ENCODE measurements at places on chromosomes 1 and 21.

DNA sequence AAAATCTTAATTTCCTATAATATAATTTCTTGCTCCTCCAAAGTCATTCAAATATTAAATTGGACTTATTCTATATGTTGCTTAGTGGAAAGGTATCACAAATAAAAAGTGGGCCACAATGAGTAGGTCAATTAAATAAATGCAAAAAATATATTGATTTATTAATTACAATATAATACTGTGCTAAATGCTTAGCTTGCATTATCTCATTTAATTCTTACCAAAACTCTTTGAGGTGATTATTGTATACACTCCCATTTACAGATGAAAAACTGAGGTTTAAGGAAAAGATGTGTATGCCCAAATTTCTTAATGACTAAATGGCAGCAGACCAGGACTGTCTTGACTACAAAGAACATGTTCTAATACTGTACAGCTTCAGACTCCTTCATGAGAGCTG lies 325.3 kb upstream of the SGIP1 start:
- DNase-seq = no peak

DNA sequence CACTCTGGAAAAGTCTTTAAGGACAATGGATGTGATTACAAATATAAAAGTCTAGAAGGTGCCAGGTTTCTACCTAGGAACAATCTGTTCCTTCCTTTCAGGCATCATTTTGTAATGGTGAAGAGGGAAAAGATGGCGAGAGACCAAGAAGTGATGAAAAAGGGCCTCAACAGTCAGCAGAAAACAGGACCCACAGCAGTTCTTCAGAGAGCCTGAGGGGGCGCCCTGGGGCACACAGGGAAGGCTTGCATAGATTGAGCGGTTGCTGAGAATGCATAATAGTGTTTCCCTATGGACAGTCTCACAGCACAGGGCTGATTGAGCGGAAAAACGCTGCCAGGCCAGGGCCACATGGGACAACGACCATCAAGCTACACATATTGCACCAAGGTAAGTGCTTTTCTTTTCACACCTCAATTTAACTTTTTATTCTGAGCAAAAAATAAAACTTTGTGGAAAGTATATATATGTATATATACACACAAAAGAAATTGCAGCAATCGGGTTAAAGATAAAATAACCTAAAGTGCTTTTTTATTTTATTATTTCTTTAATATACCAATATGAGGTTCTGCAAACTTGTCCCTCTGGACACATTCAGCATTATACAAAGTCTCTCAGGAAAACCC lies 3.1 kb upstream of the YRDC start:
- DNase-seq = peak; percentile 26

- DNase-seq = no peak
Observed at GRCh38 chr1:175373786-175374623, 181.4 kb upstream of the KIAA0040 start.

DNA sequence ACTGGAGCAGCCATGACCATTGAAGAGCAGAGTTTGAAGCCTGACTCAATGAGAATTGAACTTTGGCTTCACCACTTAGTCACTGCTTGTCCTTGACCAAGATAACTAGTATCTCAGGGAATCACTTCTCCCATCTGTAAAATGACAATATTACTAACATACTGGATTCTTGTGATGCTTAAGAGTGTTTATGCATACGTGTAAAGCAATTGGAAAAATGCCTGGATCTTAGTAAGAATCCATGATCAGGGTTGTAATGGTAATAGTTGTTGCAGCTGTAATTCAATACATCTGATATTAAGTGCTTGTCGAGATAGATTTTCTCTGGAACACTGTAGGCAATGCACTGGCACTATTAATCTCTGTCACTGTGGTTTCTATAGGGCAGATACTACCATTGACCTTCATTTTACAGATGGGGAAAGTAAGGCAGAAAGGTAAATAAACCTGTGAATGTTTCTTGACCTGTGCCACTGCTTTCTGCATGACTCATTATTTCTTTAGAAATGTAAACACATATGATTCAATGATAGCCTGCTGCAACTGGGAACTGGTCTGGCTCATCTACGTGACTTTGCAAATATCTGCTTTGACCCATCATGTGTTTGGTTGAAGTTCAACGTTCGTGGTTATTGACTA lies 662.5 kb downstream of the PLA2G4A start:
- DNase-seq = no peak

- DNase-seq = no peak
Observed at GRCh38 chr1:173527151-173527826, 50.2 kb downstream of the PRDX6 start.

GRCh38 chr1:3170561-3171453 lies 101.8 kb downstream of the PRDM16 start:
- DNase-seq = no peak

GRCh38 chr1:94579876-94580294 lies 38.3 kb upstream of the F3 start:
- no peak for DNase-seq

GRCh38 chr1:112093372-112093694 lies 103.9 kb upstream of the KCND3 start:
- DNase-seq = no peak

GRCh38 chr1:116159177-116159576 lies 48.0 kb downstream of the MAB21L3 start:
- DNase-seq = no peak

DNA sequence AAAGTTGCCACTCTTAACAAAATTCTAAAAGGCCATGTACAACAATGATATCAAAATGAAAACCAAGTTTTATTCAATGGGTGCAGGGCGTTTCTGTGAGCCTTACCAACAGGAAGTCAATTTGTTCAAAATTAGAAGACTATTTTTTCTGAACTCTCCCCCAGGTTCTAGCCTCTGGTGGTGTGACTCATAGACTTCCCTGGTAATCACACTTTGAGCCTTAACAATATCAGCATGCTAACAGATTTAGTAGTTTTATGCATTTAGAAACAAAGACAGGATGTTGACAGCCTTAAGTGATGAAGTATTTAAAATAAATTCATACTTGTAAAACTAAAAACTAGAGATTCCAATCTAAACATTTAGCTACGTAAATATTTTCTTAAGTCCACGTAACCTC lies 88.4 kb downstream of the LRRC8C start:
- DNase-seq = no peak

GRCh38 chr1:39726600-39726999 lies 12.1 kb upstream of the PPIE start:
- no peak for DNase-seq

DNA sequence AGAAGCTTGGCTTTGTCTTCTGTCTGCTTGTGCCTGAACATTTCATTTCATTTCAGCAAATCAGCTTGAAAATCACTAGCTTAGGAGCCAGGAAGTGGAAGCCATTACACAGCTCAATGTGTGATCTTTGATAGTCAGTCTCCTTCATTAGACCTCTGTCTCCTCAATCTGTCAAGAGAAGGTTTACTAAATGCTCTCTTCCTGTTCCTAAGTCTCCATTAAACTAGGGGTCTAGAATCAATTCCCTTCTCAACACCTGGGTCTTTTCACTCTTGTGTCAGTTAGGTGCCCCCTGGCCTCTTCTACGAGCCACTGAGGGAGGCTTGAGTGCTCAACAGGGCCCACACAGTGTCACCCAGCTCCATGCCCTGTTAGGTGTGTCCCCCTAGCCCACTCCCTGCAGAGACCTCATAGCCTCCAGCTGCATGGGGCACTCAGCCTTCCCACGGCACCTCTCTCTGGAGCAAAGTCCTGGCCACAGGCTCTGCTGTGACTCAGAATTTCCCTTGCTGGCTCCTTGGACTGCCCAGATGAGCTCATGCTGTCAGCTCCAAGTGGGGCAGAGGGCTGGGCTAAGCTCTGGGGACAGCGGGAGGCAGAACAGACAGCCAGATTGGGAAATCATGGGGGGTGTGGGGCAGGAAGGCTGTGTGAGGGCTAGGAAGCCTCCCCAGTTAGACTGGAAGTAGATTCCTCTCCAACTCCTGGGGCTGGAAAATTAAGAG lies 115.7 kb upstream of the IPO9 start:
- DNase-seq = no peak

DNA sequence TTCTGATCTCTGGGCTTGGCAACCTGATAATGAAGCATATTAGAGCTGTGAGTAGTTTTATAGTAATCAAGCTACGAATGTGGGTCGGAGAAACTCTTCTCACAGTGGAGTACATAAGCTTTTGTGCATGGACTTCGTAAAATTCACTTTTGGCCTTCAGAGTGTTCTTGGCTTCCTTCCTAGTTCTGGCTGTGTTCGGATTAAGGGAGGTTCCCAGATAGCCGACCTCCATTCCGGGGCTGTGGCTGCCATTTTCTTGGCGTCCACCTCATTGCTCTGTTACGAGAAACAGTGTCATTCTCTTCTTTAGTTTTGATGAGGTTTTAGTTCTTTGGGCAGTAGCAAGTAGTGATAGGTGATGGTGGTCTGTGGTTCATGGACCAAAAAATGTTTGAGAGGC lies 26.3 kb downstream of the CAMTA1 start:
- DNase-seq = no peak

- no peak for DNase-seq
Observed at GRCh38 chr1:164609089-164609488, 50.1 kb downstream of the PBX1 start.

- no peak for DNase-seq
Observed at GRCh38 chr1:228793032-228793431, 57.8 kb downstream of the RHOU start.

- no peak for DNase-seq
Observed at GRCh38 chr1:33317946-33318345, 3.0 kb downstream of the A3GALT2 start.

- DNase-seq = no peak
Observed at GRCh38 chr1:121418369-121419049, 233.7 kb downstream of the SRGAP2C start.

DNA sequence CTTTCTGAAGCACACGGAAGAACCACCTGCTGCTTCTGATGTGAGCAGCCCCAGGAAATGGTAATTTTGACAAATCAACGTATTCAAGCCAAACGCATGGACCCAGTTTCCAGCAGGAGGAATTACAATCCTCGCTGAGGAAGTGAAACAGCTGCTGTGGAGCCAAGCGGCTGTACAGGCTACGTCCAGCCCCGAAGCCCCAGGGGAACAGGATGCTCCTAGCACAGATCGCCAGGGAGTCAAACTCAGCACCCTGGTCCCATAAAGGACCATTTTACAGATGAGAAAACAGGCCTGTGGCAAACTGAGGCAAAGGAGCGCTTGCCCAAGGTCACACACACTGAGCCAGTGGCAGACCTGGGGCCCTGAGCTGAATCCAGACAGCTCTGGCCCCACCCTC lies 108.0 kb downstream of the PTPRU start:
- DNase-seq = no peak

GRCh38 chr1:65247419-65248359 lies 61.7 kb upstream of the DNAJC6 start:
- no peak for DNase-seq

- DNase-seq = no peak
Observed at GRCh38 chr1:61337981-61338848, 255.9 kb downstream of the NFIA start.

DNA sequence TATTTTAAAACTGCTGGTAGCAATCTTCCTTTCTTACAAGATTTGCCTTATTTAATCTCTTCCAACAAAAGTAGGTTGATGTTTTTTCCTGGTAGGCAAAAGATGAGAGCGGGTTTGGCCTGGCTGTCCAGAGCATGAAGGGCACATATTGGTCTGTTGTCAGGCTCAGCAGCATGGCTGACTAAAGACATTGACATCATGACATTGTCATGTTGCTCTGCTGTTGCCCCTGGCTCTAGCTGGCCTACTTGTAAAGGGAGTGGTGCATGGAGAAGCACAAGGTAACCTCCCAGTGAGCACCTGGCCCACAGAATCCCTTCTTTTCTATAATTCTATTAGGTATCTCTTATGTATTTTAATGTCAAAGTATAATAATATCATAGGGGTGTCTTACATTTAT lies 23.6 kb downstream of the GNPAT start:
- no peak for DNase-seq

- DNase-seq = peak; percentile 42
Observed at GRCh38 chr1:9651565-9652378, at the start of gene PIK3CD. Gene PIK3CD, plus strand, starts transcription at chr1:9651731. Its CDS starts 58,725 bp downstream, at chr1:9710456.

GRCh38 chr21:45922648-45923047 lies 58.9 kb upstream of the COL6A1 start:
- DNase-seq = no peak

DNA sequence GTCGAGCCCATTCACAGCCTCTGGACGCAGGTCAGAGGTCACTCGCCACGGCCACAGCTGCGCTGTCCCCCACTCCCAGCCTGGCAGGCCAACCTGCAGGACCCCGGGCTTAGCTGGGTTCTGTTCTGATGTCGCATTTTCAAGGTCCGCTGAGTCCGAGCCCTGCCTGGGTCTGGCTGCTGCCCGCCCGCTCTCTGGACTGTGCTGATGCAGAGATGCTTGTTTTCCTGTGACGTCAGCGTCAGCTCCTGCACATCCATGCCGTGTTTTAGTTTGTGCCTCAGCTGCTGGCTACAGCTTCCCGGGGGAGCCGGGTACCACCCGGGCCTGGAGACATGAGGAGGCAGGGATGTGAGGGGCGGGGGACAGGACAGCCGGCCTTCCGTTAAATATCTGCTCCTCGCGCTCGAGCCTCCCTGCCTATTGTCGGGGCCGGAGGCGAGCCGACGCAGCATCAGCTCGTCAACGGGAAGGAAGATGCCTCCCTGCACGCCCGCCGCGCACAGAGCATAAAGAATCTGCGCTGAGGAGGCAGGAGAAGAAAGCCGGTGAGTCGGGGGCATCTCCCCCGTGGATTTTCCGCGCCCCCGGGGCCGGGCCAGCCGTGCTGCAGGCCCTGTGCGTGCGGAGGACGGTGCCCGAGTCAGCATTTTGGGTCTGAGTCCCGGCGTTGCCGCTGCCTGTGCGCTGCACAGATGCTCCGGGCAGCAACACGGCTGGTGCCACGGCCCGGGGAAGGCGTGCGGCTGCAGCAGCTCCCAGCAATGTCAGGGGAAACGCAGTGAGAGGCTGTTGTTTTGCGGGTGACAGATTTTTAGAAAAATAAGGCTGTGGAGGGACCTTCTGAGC lies 23.4 kb downstream of the PRKCZ start:
- no peak for DNase-seq

DNA sequence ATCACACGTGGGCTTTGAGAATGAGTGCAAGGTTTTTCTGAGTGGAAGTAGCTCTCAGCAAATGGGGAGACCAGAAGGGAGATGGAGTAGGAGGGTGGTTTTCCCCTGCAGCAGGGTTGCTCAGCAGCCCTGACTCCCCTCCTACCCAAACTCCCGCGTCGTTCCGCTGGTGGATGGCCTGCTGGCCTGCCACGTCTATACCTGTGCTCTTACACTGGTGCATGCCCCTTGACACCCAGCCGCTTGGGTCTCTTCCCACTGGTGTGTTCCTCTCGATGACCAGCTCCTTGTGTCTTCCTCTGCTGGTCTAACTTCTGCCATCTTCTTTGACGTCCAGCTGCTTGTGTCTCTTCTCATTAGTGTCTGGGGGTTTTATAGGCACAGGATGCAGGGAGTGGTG lies 1797.9 kb downstream of the NCAM2 start:
- no peak for DNase-seq

- no peak for DNase-seq
Observed at GRCh38 chr1:59143133-59143487, 153.8 kb upstream of the FGGY start.

GRCh38 chr1:110074166-110074565 lies 3.7 kb upstream of the ALX3 start:
- DNase-seq = no peak

- no peak for DNase-seq
Observed at GRCh38 chr1:199982606-199983005, 44.9 kb upstream of the NR5A2 start.
